Ureter (tissue), 1 donor: ENCODE measurements at places on chromosomes 4 and X. TPM values are rescaled to one million over a fixed set of nuclear protein-coding genes. Genes with fewer than 3 reads are reported as not detected.

The YY2 gene
- total RNA-seq = 3.1 TPM

The PRRG3 gene
- total RNA-seq = 0.91 TPM

The FGB gene
- 1.3 TPM for total RNA-seq

The CXCL5 gene
- not detected for total RNA-seq

The HSFX3 gene
- total RNA-seq = not detected

The DUX4 gene
- total RNA-seq = 0.29 TPM

The MAGEA9B gene
- not detected for total RNA-seq

The CYLC1 gene
- total RNA-seq = not detected

The SERTM2 gene
- 5.6 TPM for total RNA-seq

The FIP1L1 gene
- 67.8 TPM for total RNA-seq

The NRK gene
- total RNA-seq = 2.2 TPM

The PABPC4L gene
- total RNA-seq = 2.0 TPM

The RENBP gene
- total RNA-seq = 7.4 TPM

The GPRIN3 gene
- total RNA-seq = 3.5 TPM

The FAM3A gene
- total RNA-seq = 46.3 TPM

The AFP gene
- total RNA-seq = not detected

The ANXA10 gene
- total RNA-seq = 36.3 TPM

The MAGEA1 gene
- total RNA-seq = not detected

The TMEM35A gene
- total RNA-seq = 11.5 TPM

The FRMD7 gene
- 1.6 TPM for total RNA-seq

The ETDB gene
- not detected for total RNA-seq

The CHRDL1 gene
- 34.7 TPM for total RNA-seq

The GUCY1A1 gene
- 21.0 TPM for total RNA-seq

The NSDHL gene
- total RNA-seq = 25.1 TPM

The GLOD5 gene
- total RNA-seq = not detected

The PUDP gene
- 33.7 TPM for total RNA-seq

The SLC6A8 gene
- total RNA-seq = 70.3 TPM

The SPARCL1 gene
- 400 TPM for total RNA-seq

The RAB41 gene
- not detected for total RNA-seq

The CNGA1 gene
- total RNA-seq = 36.8 TPM

The ACSL1 gene
- 104 TPM for total RNA-seq

The PABPC1L2A gene
- not detected for total RNA-seq

The RHOXF1 gene
- not detected for total RNA-seq

The MAGEA2 gene
- total RNA-seq = not detected

The KLF8 gene
- 22.7 TPM for total RNA-seq

The ERAS gene
- total RNA-seq = not detected

The MAPK10 gene
- total RNA-seq = 178 TPM

The FDCSP gene
- not detected for total RNA-seq

The TLR1 gene
- total RNA-seq = 4.0 TPM

The LINC00632 gene
- total RNA-seq = 116 TPM

The RAB9B gene
- 6.5 TPM for total RNA-seq

The CA5B gene
- total RNA-seq = 24.2 TPM

The AREG gene
- total RNA-seq = 7.4 TPM

The FABP2 gene
- total RNA-seq = not detected

The SPANXD gene
- total RNA-seq = not detected

The PDE6B gene
- total RNA-seq = 15.1 TPM

The F11 gene
- total RNA-seq = not detected

The APLN gene
- total RNA-seq = 0.52 TPM

The FAM50A gene
- 48.6 TPM for total RNA-seq

The TCEAL7 gene
- 7.9 TPM for total RNA-seq

The LRAT gene
- total RNA-seq = 1.1 TPM

The POU4F2 gene
- not detected for total RNA-seq

The GPR34 gene
- 7.1 TPM for total RNA-seq

The DMRTC1 gene
- total RNA-seq = not detected
